ENCODE measurements at places on chromosomes 12 and 14.
A peak's percentile ranks its signal among the peaks of the same experiment; 100 is the strongest.

- peak; percentile 33 for DNase-seq
Measured at GRCh38 chr14:92456215-92457015, 57.2 kb upstream of the RIN3 start.

- DNase-seq, result no peak
Measured at GRCh38 chr12:4392223-4392742, 12.8 kb upstream of the FGF23 start.

- DNase-seq, result no peak
Measured at GRCh38 chr14:53310412-53310811, 157.3 kb upstream of the DDHD1 start.

DNA sequence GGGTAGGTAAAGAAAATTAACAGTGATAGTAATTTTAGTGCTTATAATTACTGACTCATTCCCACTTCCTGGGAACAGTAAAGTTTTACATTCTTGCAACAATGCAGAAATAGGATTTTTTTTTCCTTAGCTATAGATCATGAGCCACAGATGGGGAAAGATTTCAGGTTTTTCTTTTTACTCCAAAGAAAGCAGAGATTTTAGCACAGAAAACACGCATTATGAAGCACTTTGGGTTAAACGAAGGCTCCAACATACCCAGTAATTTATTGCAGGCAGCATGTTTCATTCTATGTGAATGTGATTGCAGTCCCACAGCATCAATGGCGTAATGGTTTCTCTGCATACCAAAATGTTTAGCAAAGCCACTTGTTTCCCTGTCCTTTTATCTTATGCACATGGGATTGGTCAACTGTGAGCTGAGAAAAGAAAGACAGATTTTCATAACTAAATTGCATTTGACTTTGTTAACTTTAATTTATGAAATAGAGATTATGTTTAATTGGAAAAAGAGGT, 124.6 kb upstream of the E2F7 start:
- DNase-seq, result no peak

GRCh38 chr12:38904537-38905479, 583 bp downstream of the CPNE8 start:
- DNase-seq, result no peak

DNA sequence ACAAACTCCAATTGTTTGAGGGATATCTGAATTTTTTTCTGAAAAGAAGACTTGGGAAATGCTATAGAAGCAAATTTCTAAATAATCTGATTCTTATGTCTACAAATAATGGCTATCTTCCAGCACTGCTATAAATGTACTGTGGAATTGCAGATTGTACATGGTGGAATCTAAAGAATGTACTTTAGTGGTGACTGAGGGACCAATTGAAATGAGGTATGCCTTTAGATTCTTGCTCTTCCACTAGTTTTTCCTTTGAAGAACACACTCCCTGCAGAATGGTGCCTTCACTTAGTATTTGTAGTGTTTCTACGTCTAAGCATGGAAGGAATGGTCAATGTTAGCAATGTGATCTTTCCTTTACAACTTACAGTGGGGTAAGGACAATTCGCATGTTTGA, 11.7 kb upstream of the PRB4 start:
- DNase-seq, result no peak

GRCh38 chr12:43267818-43268217, 284.2 kb downstream of the ADAMTS20 start:
- DNase-seq, result no peak

- no peak for DNase-seq
Measured at GRCh38 chr12:53844994-53845844, 93.4 kb upstream of the HOXC13 start.

DNA sequence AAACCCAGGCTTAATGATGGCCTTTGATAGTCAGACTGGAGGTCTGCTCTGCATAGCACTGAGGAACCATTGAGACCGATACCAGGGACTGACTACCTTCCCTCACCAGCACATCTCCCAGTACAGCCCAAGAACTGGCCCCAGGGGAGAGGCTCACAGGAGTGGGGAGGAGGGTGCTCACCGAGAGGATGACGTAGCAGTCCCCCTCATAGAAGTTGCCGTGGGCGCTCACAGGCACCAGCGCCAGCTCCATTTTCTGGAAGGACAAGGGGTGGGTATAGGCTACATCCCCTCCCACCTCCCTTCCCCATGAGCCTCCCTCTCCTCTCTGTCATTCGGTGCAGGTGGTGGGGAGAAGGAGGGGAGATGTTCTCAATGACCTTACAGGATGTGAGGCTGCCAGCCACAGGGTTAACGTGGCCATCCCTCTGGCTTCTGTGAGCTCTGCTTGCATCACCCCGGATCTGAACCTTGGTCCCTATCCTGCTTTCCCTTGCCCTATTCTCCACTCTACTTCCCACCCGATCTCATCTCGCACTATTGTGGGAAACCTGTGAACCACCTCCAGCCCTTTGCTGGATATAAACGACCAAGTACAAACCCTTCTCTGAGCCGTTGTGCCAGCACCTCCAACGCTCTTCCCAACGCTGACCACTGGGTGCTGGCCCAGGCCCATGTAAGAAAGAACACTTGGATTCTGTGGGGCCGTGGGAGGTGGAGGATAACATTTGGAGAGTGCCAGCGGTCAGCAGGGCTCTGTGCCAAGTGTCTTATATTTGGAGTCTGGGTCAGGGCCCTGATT, 4.4 kb downstream of the AVIL start:
- DNase-seq, result no peak

All from NCI-H1092 treated with DMSO at 0.1 percent for 48 hours (cell line).